ENCODE measurements at places on chromosomes 4 and X. TPM values are rescaled to one million over a fixed set of nuclear protein-coding genes. Genes with fewer than 3 reads are reported as not detected.

Gene HS6ST2
- not detected for total RNA-seq

DNA sequence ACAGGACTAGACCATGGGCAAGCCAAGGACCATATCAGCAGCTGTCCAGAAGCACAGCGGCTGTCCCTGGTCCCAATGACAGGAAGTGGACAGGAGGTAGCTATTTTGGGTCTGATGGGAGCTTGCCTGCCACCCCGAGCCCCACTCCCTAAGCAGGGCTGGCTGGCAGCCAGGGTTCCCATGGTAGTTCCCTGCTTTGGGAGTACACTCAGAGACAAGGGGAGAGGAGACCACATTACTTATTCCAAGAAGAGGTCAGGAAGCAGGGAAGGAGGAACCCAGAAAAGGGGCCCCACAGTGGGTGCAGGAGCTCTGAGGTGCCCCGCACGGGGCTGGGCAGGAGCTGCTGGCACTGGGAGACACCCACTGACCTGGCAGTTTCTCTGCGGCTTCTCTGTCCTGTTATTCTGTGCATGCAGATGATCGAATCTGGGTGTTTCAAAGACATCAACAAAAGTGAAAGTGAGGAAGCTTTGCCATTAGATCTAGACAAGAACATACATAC, 36.3 kb downstream of the HTT-AS start:
- peak; percentile 39 for DNase-seq

DNA sequence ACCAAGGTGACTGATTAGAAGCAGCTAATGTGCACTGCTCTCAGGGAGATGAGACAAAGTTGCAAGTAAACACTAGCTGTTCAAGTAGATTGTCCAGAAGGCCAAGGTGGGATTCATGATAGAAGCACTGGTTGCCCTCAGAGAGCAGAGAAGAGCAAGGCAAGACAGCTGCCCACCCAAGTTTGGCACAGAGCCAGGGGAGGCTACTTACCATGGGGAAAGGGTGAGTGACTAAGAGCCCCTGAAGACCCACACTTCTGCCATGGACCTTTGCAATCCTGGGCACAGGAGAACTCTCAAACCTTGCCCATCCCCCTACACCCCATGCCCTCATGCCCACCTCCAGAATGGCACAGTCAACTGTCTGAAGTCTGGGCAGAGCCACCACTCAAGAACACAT, 68.3 kb downstream of the SPIN4 start:
- no peak for DNase-seq

DNA sequence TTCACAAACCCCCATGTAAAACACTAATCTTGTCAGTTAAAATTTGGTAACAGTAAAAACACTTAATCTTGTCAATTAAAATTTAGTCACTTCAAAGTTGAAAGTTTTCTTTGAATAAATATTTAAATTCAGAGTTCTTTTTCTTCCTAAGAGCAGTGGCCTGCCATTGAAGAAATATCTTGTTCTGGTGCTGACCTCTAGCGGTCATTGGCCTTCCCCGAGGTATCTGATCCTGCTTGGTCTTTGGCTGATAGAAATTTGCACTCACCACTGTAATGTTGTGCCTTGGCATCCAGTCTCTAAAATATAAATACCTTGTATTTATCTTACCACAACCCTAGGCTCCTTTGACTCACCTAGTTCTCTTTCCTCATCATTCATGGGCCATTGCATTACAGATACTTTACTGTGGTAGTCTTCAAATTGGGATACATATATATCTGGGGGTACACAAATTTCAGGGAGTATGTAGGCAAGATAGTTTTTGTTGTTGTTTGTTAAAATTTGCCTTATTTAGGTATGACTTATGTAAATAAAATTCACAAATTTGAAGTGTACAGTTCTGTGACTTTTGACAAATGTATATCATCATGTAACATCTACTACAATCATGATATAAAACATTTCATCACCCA, 6.7 kb upstream of the ART3 start:
- peak; percentile 63 for DNase-seq

GRCh38 chr4:120667102-120667501, 255.4 kb downstream of the PRDM5 start:
- no peak for DNase-seq
